ENCODE measurements at places on chromosomes 3 and 15.
A peak's percentile ranks its signal among the peaks of the same experiment; 100 is the strongest.

GRCh38 chr3:125033135-125033534 lies 22.7 kb downstream of the HEG1 start:
- DNase-seq = no peak

GRCh38 chr3:22361521-22361920 lies 610.5 kb upstream of the ZNF385D start:
- DNase-seq = no peak

GRCh38 chr15:77162872-77163633 lies 92.1 kb upstream of the TSPAN3 start:
- no peak for DNase-seq

GRCh38 chr3:100759159-100759558 lies 49.9 kb downstream of the TFG start:
- no peak for DNase-seq

- DNase-seq = no peak
Measured at GRCh38 chr3:74033381-74033780, 408.6 kb upstream of the PDZRN3 start.

- DNase-seq = no peak
Measured at GRCh38 chr15:50257924-50258323, 7.6 kb downstream of the HDC start.

DNA sequence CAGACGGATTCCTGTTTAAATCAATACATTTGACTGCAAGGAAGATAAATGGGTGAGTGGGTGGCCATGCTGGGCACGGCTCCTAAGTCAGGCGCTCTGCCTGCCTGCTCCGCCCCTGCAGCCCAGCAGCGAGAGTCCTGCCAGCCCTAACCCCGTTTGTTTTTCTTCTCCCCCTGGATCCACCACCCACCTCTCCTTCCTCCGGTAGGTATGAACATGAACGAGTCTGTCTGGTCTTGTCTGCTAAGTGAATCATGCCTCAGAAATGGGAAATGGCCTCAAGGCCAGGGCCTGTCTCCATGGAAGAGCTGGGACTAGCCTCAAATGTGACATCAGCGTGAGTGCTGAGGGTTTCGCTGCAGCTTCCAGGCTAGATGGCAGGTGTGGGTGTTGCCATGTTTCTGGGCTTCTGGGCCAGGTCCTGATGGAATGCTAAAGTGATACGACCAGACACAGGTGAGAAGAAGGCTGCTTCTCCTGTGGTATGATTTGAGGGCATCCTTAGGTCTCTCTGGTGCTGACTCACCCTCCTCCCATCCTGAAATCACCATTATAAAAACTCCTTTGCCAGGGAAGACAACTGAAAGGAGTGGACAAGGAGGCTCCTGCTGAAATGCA lies 5.6 kb upstream of the FEM1B start:
- peak; percentile 95 for DNase-seq

GRCh38 chr3:57958642-57959422 lies 49.4 kb upstream of the FLNB start:
- DNase-seq = no peak

DNA sequence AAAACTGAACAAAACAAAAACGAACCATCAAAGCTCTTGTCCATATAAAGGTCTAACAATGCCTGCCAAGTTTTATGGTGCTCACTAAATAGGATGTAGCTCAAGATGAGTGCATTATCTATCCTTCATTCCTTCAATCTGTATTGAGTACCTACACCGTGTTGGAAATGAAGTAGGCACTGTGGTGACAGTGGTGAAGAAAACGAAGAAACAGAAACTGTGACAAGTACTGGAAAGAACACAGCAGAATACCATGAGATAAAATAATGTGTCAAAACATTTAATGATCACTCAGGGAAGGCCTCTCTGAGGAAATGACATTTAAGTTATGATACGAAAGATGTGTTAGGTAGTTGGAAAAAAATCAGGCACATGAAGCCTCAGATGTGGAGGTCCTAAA lies 36.2 kb downstream of the CBLB start:
- DNase-seq = no peak

GRCh38 chr3:5267252-5267651 lies 79.7 kb downstream of the EDEM1 start:
- DNase-seq = no peak

DNA sequence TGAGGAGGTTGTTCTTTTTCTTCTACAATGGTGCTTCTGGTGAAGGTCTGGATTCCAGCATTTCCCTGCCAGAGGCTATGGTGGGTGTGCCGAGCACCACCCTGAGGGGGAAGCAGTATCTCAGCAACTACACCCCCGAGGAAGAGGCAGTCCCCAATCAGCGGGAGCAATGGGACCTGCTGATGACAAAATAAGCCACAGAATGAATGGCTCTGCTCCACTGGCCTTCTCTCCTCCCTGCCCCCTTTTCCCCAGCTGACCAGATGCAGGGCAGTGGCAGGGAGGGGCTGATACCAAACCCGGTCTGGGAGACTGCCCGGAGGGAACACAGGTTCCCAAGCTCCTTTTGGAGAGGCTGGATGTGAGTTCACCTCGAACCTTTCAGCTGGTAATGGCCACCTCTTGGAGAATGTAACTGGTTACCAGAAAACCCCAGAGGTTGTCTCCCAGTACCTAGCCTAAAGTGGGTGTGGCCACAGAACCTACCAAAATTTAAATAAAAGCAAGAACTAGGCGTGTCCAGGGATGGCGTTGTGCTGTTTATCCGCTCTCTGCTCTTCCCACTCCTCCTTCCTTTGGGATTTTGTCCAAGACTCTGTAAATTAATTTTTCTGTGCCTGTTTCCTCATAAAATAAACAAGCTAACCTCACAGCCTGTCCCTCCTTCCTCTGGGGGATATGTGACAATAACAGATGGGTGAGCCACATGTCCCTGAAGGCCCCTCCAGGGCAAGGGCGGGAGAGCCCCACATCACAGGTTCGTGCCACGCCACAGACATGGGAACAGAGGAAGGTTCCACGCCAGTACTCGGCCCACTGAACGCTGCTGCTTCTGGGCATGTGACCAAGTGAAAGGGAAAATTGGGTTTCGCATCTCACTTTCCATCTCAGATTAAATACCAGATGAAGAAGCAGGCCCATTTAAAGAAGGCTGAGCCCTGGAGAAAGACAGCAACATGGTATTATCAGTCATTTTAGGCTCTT lies 35.1 kb upstream of the SPTBN5 start:
- no peak for DNase-seq

- no peak for DNase-seq
Measured at GRCh38 chr3:66121318-66121717, 82.6 kb upstream of the MAGI1 start.

GRCh38 chr3:88137836-88138235 lies 11.9 kb upstream of the C3orf38 start:
- no peak for DNase-seq

DNA sequence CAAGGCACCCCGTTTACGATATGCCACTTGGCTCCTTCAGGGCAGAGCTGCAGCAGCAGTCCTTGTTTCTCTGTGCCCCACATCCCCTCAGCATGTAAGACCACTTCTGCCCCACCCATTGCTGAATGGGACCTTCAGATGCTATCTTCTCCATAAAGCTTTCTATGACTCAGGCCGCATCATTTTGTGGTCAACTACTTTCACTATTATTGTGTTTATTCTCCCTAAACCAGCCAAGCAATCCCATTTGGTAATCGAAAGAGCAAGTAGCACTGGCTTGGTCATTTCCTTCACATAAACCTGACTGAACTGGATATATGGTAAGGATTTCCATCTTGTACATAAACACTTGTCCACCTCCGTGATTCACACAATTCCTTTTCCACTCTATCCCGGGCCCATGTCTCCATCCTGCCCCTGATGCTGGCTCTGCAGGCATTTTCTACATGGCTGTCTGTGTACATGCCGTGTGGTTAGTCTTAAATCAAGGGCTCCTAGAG lies 25.7 kb downstream of the LIPC start:
- DNase-seq = peak; percentile 56
